ENCODE measurements at places on chromosomes 16 and 17.

- DNase-seq, result no peak
Observed at GRCh38 chr17:67942810-67943209, 53.5 kb downstream of the C17orf58 start.

- no peak for DNase-seq
Observed at GRCh38 chr16:15043344-15043743, 12.5 kb downstream of the NTAN1 start.

DNA sequence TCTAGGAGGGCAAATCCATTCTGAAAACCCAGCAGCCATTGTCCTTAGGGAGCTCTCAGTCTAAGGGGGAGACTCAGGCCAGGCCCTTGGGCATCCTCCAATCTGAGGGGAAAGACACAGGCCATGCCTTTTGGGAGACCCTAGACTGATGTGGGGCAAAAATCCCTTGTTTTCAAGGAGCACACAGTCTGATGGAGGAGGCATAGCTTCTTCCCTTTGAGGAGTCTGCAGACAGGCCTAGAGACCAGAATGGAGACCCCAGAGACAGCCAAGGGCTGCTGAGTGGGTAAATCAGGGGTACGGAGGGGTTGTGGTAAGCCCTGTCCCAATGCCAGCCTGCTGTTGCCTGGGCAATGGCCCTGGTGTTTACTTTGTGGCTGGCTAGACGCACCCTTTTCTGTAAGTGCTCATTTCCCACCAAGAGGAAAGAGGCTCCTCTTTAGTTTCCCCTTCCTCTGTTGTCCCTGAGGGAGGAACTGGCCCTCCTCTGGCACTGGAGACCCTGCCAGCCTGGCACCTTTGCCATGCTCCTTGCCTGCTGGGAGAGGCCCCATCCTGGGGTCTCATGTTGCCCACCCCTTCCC, 19.3 kb downstream of the ARHGAP23 start:
- DNase-seq, result no peak

GRCh38 chr17:9342225-9342624, 233.4 kb downstream of the STX8 start:
- no peak for DNase-seq

DNA sequence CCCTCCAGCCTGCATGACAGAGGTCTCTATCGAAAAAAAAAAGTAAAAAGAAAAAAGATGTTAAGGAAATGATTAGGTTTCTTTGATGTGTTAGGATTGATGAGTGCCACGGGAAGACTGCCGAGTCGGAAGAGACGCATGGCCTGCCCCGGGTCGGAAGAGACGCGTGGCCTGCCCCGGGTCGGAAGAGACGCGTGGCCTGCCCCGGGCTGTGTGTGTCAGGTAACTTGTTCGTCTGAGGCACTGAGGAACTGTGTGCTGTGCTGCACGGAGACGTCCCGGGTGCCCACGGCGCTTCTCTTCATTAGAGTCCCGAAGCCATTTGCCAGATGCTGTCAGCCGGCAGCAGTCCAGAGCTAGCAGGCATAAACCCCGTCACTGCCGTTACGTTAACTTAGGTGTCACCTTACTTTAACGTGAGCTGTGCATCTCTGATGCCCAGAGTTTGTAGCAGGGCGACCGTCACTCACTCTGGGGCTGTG, 40.5 kb upstream of the FASN start:
- no peak for DNase-seq

- no peak for DNase-seq
Observed at GRCh38 chr17:17792551-17793377, 44.0 kb downstream of the SREBF1 start.

GRCh38 chr16:81006813-81007695, at the start of the genes CENPN and CMC2:
Gene CENPN (plus strand): TSS chr16:81007214. CDS start chr16:81011940, 4,726 bp downstream.
Gene CMC2 (minus strand): TSS chr16:81006885. CDS start chr16:80997394, 9,491 bp downstream.
- peak; percentile 94 for DNase-seq

DNA sequence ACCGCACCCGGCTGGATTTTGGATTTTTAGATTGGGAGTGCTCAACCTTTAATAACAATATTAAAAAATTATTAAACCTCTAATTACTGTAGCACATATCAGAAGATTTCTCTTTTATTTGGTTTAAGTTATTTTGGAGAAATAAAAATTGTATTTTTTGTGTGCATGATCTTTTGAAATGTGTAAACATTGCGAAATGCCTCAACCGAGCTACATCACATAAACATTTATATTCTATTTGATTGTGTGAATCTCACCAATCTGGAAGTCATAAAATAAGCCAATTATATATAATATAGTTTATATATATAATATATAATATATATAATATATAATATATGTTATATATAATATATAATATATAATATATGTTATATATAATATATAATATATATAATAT, 696.2 kb upstream of the RBFOX1 start:
- DNase-seq, result no peak

DNA sequence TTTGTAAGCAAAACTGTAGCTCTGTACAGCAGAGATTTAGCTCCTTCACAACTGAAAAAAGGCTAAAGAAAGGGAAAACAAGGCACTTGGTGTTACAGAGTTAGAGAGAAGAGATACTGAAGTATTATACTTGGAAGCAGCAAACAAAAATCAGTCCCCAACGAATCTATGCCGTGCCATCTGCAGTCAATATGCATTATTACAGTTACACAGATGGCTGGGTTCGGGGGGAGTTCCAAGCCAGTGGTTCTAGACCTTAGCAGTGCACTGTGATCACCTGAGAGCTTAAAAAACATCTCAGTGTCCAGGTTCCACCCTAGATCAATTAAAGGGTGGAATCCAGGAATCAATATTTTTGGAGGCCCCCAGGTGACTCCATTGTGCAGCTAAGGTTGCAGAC, 489.9 kb downstream of the SHISA9 start:
- no peak for DNase-seq

DNA sequence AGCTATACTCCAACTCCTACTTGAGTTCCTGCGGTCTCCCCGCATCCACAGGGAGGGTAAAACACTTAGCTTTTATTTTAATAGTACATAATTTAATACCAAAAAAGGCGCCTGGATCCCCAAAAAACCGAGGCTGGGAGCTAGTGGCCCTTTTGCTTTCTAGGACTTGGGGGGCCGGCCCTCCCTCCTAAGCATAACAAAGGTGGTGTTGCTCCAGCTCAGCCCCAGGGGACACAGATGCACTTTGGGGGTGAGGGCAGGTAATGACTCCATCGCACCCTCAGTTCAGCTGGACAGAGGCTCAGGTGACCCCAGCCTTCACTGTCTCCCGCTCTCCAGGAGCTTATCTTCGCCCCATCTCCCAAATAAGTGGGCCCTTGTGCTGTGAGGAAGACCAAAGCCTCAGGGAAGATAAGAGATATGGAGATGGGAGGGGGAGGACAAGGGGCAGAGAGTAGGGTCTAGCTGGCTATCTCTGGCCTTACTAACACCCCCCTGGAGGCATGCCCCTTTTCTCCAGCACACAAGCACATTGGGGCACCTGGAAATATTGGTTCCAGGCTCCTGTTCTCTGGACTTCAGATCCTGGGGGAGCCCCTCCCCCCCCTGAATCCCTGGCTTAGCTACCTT, 2.8 kb upstream of the NHERF1 start:
- DNase-seq, result no peak

DNA sequence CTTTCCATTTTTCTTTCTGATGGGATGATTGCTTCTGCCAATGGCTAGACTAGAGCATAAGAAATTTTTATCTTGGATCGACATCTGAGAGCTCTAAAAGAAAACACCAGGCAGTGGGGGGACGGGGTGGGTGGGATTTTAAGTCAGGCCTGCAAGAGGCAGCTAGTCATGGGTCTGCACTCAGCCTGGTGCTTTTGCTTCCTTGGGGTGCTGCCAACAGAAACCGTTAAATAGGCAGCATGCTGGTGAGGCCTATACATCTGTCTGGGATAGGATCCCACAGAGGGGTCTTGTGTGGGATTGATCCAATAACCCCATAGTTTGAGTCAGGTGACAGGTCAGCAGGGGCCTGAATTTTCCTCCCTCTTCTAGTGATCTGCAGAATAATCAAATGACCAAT, 26.9 kb downstream of the ZNRF1 start:
- DNase-seq, result no peak

DNA sequence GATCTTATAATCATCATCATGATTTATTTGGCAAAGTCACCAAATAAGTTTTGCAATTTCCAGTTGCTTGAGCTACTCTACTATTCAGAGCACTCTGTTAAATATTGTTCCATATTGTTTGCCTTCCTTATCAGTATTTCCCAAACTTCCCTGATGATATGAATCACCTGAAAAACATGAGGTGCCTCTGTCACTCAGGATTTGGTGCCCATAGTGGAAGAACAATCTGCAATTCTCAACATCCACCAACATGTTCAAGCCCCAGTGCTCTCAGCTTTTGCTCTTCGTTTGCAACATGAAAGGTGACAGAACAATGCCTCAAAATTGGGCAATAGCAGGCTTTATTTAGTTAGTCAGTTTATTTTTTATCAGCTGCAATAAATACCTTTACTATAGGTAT, 28.6 kb upstream of the WSB1 start:
- no peak for DNase-seq

DNA sequence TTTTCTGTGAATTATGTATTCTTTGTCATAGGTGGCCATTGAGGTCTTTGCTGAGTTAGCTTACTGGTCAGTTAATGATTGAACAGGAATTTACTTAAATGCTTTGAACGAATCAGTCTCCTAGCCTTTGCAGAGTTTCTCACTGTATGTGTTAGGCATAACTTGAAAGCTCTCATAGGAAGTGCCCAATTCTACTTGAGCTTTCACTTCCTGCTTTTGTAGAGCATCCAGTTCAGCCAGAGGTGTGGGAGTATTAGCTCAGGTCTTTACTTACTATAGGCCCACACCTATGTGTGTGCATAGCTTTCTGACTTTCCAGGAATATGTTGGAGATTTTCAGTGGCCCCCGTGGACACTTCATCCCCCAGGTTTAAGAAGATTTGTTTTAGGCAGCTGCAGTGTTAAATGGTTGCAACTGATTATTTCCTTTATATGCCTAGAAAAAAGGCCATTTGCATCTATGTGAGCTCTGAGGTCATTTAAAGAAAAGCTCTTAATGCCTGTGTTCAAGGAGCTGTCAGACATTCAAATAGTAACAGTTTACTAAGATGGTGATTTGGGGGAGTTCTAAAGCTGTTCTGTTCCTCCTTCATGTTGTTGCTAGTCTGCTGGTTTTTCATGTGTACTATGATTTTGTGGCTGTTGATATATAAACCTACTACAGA, 62.3 kb downstream of the PHKB start:
- no peak for DNase-seq

All from GF-D8 (cell line).